CD4-positive, alpha-beta memory T cell (primary cell): ENCODE measurements at places on chromosomes 3 and 15. TPM values are rescaled to one million over a fixed set of nuclear protein-coding genes. Genes with fewer than 3 reads are reported as not detected.
A peak's percentile ranks its signal among the peaks of the same experiment; 100 is the strongest.

DNA sequence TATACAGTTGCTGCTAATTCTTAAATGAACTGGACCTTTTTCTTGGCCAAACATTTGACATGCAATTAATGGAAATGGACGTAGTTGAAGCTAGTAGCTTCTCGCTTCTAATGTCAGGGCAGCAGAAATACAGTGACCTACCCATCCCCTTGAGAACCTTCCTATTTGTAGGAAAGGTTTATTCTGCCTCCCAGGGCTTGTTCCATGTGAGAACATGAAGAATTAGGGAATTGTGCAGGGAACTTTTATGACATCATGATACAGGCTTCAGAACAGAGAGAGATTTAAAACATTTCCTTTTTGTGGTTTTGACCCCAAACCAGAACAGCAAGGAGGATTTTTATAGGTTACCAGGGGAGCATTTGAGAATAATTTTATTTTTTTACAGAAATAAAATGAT lies 406.6 kb upstream of the PPP2R3A start:
- DNase-seq = no peak

Gene GOLGA8S
- 0.30 TPM for total RNA-seq

Gene HYAL2
- total RNA-seq = 3.7 TPM

- DNase-seq = no peak
Observed at GRCh38 chr15:63370764-63371163, 10.9 kb downstream of the CA12 start.

Gene NAA50
- total RNA-seq = 65.1 TPM

DNA sequence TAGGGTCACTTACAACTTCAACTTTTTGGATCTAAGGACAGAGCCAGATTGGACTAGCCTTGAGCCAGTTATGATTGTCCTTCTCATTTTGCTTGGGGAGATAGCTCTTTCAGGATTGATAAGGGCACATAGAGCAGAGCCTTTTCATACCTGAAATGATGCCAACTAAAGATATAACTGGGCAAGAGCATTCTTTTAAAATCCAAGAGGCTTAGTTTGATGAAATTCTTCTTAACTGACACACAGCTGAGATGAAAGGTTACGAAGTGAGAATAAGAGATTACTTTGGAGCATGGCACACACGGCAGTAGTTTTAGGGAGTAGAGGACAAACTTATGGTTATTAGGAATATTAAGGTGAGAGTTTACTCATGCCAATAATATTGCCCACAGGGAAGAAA lies 12.7 kb downstream of the CD200 start:
- DNase-seq = no peak

- peak; percentile 30 for DNase-seq
Observed at GRCh38 chr3:128076483-128077201, 24.4 kb downstream of the SEC61A1 start.

- no peak for DNase-seq
Observed at GRCh38 chr3:122988508-122988907, 39.1 kb downstream of the SEMA5B start.

- DNase-seq = no peak
Observed at GRCh38 chr3:4008205-4008604, 209.0 kb downstream of the LRRN1 start.

Gene ALDH1A2
- 0.83 TPM for total RNA-seq

Gene AQR
- 42.8 TPM for total RNA-seq
